ENCODE measurements at places on chromosomes 3 and 15.

- DNase-seq = no peak
Observed at GRCh38 chr15:69081310-69082004, 67.0 kb downstream of the NOX5 start.

DNA sequence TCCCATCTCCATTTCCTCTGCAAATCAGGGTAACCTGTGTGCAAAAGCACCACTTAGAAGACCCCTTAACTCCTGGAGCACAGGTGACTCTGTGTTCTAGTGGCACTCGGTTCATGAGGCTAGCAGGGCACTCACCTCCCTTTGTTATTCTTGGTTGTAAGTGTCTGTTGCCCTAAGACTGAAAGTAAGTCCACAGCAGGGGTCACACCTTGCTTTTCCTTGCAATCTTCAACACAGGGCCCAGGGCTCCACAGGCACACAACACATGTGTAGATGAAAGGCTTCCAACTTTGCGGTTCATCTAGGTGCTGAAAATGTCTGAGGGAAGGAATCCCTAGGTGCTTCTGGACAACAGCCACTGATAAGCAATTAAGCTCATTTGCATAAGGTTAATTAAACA lies 2.9 kb downstream of the RNU6-1 start:
- no peak for DNase-seq

- no peak for DNase-seq
Observed at GRCh38 chr15:80081390-80081789, 21.9 kb downstream of the ZFAND6 start.

- no peak for DNase-seq
Observed at GRCh38 chr3:59563966-59564365, 514.1 kb upstream of the CFAP20DC start.

DNA sequence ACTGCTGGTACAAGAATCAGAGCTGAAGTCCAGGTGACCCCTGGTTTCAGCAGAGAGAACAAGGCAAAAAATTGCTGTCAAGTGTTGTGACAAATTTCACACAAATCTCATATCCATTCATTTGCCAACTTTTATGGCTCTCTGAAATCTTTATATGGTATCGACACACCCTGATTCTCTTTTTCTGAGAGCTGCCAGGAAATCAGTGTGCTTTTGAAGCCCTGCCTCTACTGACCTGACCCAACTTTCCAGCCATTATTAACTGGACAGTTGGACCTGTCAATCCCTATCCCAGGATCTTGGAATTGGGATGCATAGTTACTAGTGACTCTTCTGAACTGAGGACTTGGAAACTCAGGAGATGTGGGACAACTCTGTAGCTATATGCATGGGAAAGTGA lies 288.2 kb upstream of the GADL1 start:
- DNase-seq = no peak

DNA sequence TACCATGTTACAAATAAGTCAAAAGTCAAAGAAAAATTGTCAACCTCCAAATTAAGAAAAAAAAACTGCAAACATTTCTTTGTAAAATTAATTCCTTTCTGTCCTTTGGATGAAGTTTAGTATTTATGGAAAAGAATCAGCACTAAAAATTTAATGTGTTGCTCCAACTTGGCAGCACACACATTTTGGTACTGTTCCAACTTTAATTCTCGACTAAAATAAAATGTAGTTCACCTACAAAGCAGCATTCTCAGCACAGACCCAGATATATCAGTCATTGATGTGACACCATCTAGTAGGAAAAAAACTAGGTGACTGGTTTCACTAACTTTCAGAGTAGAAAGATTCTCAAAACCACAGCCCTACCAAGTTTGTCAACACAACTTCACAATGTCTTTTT lies 131.7 kb upstream of the ROBO2 start:
- DNase-seq = no peak

- DNase-seq = no peak
Observed at GRCh38 chr3:122324871-122325323, at the start of gene CSTA. Gene CSTA, plus strand, starts transcription at chr3:122325248. Its CDS starts 45 bp downstream, at chr3:122325293.

- no peak for DNase-seq
Observed at GRCh38 chr15:82771789-82772607, 33.9 kb downstream of the FSD2 start.

DNA sequence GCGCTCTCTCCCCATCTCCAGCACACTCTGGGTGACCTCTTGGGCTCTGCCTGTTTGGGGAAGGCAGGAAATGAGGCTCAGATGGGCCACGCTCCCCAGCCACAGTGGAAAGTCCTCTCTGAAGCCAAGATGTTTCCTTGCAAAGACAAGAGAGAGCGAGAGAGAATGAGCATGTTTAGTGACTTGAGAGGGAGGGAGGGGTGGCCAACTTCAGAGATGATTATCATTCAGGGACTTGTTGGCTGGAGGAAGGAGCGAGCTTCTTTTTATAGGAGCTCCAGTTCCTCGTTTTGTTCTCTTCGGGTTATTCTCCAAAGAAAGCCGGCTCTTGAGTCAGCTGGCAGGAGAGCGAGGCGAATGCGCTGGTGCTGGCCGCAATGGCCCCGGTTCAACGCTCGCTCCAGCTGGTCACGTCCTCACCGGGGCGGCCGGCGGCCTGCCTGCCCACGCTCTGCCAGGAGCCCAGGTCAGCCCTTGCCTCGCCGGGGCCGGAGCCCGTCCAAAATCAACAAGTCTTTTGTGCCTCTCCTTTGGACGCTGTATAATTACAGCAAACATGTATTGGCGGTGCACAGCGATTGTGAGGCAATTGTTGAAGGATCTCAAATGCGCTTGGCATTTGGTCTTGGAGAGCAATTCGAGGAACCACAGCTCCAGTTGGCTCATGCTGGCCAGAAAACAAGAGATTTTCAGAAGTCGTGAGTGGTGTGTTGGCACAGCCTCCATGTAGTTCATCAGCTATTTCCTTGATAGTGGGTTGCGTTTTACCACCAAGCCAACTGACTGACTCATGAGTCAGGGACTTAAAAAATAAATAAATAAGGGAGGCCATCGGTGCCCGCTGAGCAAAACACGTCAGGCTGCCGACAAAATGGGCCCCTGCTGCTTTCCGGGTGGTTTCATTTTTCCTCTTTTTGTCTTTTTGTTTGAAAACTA lies 288.6 kb downstream of the UACA start:
- peak; percentile 41 for DNase-seq

GRCh38 chr15:63833021-63833696 lies 589 bp downstream of the HERC1 start:
- no peak for DNase-seq

DNA sequence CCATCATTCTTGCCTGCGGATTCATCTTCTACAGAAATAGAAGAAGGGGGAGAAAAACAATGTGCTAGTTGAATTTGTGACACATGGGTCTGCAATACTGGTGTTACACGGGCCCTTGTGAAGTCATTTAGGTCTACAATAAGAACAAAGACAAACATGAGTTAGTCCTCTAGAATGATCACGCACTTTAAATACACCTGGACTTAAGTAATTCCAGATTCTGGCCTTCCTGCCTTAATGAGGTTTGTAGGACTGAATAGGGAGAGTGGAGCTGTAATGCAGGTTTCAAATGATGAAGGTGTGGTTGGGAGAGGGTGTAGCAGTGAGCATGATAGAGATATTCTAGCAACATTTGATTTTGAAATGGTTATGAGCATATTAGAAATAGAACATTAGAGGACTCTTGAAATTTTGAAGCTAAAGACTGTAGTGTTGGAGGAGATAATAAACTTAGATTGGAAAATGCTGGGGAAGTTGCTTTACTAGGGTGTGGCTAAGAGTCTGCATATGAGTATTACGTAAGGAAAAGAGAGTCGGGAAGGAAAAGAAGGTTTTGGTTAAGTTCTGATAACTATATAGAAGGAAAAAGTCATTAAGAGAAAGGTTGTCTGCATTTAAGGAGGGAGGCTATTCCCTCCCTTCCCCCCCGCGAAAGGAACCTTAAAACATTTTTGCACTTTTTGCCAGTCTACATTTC lies 606 bp downstream of the EIF2A start:
- DNase-seq = no peak

GRCh38 chr3:194329583-194329965 lies 21.6 kb downstream of the CPN2 start:
- DNase-seq = no peak

- peak; percentile 97 for DNase-seq
Observed at GRCh38 chr15:96047255-96047931, 283.1 kb upstream of the NR2F2 start.

GRCh38 chr3:40504636-40505430 lies 1.0 kb upstream of the ZNF620 start:
- peak; percentile 72 for DNase-seq

Data from fibroblast of skin of left biceps (primary cell).